ENCODE measurements at places on chromosomes 16 and 17.

- no peak for DNase-seq
Observed at GRCh38 chr17:75301502-75302206, 12.4 kb upstream of the SLC25A19 start.

- DNase-seq, result no peak
Observed at GRCh38 chr17:42845918-42846593, 1.7 kb downstream of the AOC2 start.

- DNase-seq, result peak; percentile 75
Observed at GRCh38 chr17:65173284-65173793, 36.2 kb downstream of the RGS9 start.

DNA sequence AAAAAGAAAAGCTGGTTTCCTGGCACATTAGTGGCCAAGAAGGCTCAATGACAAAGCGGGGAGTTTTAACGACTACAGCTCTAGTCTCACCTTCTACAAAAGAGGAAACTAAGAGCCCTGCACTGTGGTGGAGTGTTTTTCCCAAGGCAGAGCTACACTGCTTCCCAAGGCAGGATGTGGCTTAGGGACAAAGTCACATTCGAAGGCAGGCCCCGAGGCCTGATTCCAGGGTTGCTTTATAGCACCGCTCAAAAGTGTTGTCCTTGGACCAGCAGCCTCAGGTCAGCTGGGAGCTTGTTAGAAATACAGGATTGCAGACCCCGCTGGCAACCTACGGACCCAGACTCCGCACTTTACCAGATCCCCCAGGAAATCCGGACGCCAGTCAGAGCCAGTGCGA, 23.8 kb downstream of the TMEM92 start:
- no peak for DNase-seq

GRCh38 chr16:85767531-85767930, 16.6 kb upstream of the C16orf74 start:
- no peak for DNase-seq

DNA sequence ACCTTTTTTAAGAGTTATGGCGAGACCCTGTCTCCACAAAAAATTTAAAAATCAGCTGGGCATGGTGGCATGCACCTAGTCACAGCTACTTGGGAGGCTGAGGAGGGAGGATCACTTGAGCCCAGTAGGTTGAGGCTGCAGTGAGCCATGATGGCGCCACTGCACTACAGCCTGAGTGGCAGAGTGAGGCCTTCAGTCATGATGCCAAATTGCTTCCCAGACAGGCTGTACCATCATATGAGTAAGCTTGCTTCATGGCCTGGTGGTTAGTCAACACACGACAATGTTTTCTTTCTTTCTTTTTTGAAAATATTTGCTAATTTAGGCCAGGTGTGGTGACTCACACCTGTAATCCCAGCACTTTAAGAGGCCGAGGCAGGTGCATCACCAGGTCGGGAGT, 12.5 kb downstream of the NTAN1 start:
- DNase-seq, result no peak

GRCh38 chr16:17784073-17784472, 313.3 kb upstream of the XYLT1 start:
- no peak for DNase-seq

DNA sequence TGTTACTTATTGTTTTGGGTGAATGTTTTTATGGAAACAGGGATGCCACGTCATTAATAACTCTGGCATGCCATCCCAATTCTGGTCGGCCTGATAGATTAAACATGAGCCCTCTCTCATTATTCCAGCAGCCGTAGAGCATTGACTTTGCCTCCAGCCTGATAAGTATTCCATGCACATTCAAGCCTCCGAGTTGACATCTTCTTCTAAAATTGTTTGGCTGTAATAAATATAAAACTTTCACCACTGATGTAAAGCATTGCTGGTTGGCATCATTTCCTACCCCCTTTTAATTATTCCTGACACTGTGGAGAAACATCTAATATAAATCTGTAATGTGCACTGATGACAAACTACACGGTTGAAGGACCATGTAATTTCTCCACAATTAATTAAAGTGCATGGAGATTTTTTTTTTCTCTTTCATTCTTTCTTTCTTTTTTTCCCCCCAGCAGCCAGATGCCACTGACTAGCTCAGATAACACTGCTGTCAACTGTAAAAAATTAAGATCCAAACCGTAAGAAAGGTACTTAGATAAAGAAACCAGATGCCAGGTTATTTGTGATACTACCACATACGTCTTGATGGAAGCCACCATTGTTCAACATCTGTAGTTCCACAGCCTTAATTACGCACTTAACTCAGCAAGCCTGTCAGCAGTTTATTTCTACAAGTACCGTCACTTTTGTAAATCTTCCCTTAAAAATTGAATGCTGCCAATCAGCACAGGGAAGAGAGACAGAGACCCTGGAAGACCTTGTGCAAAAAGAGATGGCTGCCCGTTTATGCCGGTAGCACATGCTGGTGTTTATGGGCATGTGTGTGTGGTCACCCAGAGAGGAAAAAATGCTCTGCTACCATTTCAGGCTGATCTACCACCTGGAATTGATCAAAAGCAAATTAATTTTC, 237.7 kb downstream of the IRX3 start:
- DNase-seq, result no peak

- no peak for DNase-seq
Observed at GRCh38 chr17:4641297-4642195, at the start of gene ALOX15. Gene ALOX15, minus strand, starts transcription at chr17:4641678. Its CDS starts 27 bp downstream, at chr17:4641651.

- no peak for DNase-seq
Observed at GRCh38 chr16:1674751-1675664, 3.1 kb upstream of the JPT2 start.

GRCh38 chr16:66487580-66488275, 60.6 kb downstream of the BEAN1 start:
- DNase-seq, result no peak

DNA sequence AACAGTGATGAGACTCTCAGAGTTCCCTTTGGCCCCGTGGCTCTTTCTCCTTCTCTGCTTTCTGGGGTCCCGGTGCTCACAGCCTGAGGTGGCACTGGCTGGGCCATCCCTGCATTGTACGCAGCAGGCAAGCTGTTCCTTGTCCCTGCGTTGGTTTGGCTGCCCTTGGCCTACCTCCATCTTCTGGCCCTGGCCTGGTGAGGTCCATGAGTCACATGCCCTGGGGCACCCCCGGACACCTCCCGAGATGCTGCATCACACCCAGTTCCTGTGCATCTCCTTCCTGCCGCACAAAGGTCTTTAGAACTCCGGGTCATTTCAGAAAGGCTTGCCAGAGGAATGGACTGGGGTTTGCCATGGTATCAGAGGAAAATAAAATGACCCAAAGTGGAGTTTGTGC, 9.5 kb downstream of the SULT1A2 start:
- DNase-seq, result no peak

GRCh38 chr17:6460531-6461161, 16.4 kb downstream of the PIMREG start:
- no peak for DNase-seq

DNA sequence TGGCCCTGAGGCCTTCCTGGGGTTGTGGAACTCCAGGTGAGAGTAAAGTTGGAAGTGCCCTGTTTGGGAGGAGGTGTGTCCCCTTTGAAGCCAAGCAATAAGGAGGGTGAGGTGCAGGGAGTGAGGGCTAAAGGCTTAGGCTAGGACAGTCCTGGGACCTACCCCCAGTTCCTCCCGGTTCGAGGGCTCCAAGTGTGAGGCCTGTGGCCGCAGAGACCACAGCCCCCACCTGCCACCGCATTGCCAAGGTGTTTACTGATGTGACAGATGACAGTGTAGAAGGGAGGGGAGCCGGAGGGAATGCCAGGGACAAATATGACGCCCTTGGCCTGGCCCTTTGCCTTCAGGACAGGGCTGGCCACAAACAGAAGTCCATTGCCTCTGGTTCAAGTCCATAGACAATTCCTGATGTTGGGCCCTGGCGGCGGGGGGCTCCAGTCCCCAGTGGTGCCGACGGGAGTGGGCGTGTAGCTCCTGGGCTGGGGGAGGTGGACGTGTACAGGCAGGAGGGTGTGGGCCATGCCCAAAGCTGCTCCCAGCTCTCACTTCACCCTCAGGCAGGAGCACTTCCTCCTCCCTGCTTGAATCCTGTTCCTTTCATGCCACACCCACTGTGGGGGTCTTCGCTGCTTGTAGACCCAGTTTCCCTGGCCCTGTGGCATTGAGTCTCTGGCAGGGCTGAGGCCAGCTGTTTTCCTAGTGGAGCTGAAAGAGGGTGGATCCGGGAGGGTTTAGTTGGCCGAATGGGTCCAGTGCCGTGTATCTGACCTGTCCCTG, 3.2 kb downstream of the ADORA2B start:
- no peak for DNase-seq

DNA sequence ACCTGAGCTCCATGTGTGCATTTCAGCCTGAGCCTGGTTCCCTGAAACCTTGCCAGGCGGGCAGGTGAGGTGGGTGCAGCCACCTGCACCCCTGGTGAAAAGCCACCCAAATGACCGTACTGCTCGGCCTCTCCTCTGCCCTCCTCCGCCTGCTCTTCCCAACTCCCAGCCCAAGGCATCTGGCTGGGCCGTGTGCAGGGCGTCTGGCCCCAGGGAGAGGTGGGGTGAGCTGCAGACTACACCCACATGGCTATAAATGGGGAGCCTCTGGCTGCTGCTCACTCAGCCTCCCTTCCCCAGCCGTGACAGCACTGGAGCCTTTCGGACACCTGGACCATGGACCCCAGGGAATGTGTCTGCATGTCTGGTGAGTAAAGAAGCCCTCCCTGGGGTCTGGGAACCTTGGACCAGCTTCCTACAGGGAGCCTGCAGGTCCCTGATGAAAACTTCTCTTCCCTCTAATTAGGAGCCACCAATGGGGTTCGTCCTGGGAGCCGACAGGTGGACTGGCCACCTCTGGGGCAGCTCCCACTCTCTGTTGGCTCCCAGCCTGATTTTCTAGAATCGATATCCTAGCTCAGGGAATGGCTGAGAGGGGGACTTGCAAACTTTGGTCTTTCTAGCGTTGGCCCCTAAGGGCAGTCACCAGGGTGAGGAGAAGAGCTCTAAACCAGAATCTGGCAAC, at the start of gene MT4:
Gene MT4 (plus strand): TSS at position 281 of the 685 bp plus-strand sequence. CDS start 56 bp downstream, at position 337.
- DNase-seq, result no peak

All from brain pericyte (primary cell).